Stimulated activated CD8-positive, alpha-beta memory T cell treated with anti-CD3 and anti-CD28 coated beads, Interleukin-15, amount 100 ng/mL, for 4 hours (primary cell): ENCODE measurements at places on chromosomes 4 and X.

GRCh38 chr4:76208005-76208765 lies 5.4 kb downstream of the SCARB2 start:
- DNase-seq: no peak

- DNase-seq: no peak
Observed at GRCh38 chr4:85107553-85107952, 141.1 kb upstream of the WDFY3 start.

DNA sequence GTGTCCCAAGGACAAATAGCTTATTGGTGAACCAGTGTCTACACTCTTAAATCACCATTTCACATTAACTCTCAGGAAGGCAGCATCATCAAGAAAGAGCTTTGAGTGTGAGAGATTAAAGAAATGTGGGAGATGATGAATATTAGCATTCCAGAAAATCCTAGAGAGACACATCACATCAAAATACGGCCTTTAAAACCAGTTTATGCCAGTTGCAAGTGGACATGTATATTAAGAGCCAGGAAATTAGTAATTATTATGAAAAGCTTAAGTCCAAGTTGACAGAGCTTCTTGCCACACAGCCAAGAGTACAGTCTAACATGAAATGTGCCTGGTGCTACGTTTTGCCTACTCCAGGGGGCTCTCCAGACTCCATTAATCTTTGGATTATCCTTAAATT lies 503.0 kb upstream of the BOD1L1 start:
- DNase-seq: no peak

DNA sequence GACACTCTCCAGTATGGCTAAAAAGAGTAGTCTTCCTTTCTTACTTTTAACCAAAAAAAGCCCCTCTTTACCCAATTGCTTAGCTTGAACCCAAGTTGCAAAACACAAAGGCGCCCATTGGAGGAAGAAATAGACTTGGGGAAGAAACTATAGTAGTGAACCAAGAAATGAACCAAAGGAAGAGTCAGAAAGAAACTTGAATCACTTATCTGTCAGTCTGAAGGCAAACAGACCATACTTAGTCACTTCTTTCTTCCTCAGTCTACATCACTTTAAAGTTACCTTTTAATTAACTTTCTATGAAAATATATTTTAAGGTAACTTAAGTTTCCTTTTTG lies 161.4 kb upstream of the GIMD1 start:
- DNase-seq: no peak

DNA sequence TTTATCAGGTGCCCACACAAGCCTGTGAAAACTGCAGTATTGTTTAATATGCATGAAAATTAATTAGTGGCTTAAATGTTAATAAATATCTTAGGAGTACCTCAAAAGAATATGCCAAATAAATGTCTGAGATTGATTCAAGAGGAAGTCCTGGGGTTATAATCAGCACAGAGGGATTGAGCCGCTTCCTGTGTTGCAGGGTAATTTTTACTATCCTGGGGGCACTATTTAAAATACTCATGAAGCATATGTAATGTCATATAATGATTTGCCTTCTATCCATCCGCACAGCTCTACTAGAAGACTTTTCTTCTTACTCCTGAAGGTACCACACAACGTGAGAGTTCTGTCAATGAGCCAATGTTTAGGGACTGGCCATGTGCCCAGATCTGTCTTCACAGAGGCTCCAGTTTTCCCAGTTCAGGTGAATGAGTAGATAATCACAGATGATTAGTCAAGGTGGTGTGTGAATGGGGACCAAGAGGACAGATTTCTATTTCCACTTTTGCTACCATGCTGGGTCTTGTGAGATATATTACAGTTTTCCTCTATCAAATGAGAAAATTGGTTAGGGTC lies 233.3 kb downstream of the USP46 start:
- no peak for DNase-seq

GRCh38 chrX:17299206-17299605 lies 75.8 kb upstream of the NHS start:
- no peak for DNase-seq

- DNase-seq: no peak
Observed at GRCh38 chrX:24294619-24295018, 19.2 kb downstream of the SUPT20HL2 start.

GRCh38 chrX:125150231-125150630 lies 169.4 kb upstream of the TEX13C start:
- no peak for DNase-seq

GRCh38 chrX:9148615-9149399 lies 114.9 kb upstream of the FAM9B start:
- no peak for DNase-seq

- DNase-seq: no peak
Observed at GRCh38 chrX:574251-574650, 56.3 kb upstream of the SHOX start.

- no peak for DNase-seq
Observed at GRCh38 chr4:13544606-13545393, 492 bp upstream of the NKX3-2 start.

DNA sequence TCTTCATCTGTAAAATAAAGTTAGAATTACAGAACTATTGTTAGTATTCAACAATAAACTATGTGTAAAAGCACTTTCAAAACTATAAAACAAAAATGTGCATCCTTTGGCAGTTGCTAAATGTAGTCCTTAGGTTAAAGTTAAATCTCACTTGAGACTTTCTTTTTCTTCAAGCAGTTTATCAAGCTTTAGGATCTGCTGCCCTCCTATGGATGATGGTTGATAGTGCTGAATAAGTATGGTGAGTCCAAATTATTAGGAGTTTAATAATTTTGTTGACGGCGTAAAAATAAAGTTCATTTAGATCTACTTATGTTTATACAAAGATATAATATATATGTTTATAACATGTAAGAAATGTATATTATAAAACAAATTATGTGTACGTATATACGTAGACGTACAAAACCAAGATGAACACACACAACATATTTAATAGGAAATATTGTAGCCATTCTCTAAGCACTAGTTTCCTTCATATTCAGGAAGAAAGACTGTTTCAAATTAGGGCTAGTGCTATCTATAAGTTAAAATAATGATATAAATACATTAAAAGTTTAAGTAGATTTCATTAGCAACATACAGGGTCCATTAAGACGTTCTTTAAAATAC lies 22.3 kb downstream of the UGT2A2 start:
- no peak for DNase-seq
